T-helper 2 cell (primary cell): ENCODE measurements at places on chromosomes 1 and 21.

DNA sequence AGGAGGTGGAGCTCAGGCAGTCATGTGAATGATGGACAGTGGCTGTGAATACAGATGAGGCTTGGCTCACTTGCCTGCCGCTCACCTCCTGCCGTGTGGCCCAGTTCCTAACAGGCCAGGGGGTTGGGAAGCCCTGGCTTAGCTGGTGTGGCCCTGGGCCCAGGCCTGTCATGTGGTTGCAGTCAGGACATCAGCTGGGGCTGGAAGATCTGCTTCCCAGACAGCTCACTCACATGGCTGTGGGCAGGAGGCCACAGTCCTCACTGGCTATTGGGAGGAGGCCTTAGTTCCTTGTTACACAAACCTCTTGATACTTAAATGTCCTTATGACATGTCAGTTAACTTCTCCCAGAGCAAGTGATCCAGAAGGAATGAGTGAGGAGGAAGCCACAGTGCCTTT, 138.8 kb upstream of the CSF3R start:
- no peak for DNase-seq

- DNase-seq = no peak
Observed at GRCh38 chr1:108830119-108831008, 26.5 kb downstream of the AKNAD1 start.

DNA sequence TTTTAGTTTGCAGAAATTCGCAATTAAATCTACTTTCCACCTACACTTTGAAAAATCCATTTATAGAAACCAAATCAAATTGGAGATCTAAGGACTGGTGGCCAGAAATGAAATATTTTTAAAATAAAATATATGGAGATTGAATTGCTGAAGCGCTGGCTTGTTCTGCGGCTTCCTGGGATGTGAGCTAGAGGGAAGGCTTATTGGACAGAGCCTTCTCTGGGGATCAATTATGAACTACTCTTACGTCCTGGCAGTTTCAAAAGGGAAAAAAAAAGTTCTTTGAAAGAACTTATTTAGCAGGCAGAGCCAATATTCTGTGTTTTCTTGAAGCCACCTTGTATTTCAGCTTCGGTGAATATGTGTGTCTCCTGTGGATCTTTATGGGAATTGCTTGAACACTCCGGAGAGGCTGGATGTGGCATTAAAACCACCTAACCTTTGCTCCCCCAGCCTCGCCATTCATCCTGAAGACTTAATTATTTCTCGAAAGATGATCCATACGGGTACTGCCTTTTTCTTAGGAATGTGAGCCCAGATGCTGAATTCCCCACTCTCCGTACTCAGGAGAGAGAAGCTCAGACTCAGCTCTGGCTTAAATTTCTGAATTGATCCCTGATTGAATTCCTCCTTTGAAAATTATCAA, 478.9 kb upstream of the VAMP3 start:
- DNase-seq = no peak

- DNase-seq = no peak
Observed at GRCh38 chr1:9764550-9764949, 59.2 kb downstream of the CLSTN1 start.

DNA sequence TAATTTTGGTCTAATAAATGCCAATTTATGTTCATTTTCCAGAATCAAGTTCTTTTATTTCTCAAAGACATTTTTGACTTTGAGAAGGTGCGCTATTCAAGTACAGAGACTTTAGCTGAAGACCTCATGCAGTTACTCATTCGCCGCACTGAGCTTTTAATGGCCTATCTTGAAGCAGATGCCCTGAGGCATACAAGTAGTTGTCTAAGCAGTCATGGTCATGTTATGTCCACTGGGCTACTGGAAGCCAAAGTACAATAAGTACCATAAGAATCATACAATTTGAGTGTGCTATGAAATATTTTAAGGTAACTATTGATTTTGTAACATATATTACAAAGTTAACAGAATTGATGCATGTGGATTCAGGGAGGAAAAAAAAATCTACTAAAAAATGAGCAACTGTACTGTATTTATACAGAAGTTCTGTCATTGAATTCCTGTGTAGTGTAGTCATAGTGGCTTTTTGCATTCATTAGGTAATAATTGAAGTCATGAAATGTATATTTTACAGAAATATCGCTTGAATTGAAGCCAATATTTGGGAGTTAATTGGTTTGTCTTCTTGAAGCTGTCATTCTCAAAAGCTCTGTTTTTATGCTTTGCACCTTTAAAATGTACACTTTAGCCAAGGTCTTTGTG, 13.5 kb upstream of the NEXN start:
- DNase-seq = no peak

DNA sequence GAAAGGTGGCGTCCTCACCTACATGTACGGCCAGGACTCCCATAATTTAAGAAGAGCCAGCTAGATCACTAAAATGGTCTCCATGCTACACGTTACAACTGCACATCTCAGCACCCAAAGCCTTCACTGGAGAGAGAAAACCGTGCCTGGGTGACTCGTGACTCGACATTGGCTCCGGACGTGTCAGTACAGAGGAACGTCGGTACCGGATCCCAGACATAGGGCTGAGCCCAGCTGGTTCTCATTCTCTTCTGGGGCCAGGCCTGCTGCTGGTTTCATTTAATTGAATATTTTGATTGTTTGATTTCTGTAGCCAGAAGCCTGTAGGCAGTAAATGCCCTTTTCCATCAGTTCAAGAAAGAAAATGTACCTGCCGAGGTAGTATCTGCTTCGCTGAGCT, 93.1 kb downstream of the HHIPL2 start:
- DNase-seq = no peak

DNA sequence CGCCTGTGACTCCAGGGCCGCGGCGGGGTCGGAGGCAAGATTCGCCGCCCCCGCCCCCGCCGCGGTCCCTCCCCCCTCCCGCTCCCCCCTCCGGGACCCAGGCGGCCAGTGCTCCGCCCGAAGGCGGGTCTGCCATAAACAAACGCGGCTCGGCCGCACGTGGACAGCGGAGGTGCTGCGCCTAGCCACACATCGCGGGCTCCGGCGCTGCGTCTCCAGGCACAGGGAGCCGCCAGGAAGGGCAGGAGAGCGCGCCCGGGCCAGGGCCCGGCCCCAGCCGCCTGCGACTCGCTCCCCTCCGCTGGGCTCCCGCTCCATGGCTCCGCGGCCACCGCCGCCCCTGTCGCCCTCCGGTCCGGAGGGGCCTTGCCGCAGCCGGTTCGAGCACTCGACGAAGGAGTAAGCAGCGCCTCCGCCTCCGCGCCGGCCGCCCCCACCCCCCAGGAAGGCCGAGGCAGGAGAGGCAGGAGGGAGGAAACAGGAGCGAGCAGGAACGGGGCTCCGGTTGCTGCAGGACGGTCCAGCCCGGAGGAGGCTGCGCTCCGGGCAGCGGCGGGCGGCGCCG, at the start of gene SIM2:
SIM2 (plus strand) TSS at position 135 of the 565 bp plus-strand sequence. CDS start 632 bp downstream, outside the sequence.
- DNase-seq = no peak

DNA sequence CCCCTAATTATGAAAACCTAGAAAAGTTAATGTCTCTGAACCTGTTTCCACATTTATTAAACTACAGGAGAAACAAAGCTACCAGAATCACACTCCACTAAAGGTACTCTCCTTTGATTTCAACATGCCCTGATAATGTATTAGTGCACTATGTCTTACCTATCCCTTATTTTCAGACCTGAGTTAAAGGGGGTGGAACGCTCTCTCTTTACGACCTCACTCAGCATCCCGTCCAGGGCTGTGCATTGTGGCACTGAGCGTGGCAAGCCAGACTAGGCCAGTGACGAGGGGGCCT, 678 bp downstream of the LSM10 start:
- no peak for DNase-seq

- no peak for DNase-seq
Observed at GRCh38 chr1:96973605-96974004, 252.0 kb downstream of the PTBP2 start.

GRCh38 chr1:212037900-212038299, 2.4 kb downstream of the DTL start:
- DNase-seq = no peak

DNA sequence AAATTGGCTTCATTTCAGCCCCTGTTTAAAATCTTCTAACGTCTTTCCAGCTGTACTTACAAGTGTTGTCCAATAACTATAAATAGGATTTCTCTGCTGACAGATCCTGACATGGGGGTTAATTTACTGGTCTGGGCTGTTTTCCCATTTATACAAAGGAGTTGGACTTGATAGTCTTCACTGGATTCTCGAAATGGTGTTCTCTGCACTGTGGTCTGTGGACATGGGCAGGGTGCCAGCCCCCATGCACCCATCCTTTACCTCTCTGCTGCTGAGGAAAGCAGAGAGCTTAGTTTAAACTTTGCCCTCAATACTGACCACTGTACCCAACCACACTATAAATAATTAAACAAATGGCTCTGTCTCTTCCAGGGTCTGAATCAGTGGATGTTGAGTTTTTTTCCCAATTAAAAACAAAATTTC, 5.2 kb downstream of the DIO1 start:
- no peak for DNase-seq

- DNase-seq = no peak
Observed at GRCh38 chr1:214590696-214591095, 12.3 kb upstream of the CENPF start.

DNA sequence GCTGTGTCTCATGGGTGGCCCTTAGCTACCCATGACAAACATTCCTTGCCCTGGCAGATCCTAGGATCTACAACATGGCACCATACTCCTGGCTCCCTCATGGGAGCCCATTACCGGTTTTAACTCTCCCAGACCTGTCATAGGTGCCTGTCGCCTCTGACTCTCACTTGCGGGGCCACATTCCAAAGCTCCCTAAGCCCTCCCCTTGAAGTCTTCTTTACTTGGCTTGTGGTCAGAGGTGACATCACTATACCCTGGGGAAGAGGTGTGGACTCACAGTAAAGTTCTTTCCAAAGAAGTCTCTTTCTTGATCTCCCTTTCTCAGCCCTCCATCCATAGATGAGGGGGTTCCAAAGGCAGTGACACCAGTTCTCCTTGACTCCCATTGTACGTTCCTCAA, 5.4 kb upstream of the SLAMF9 start:
- no peak for DNase-seq

GRCh38 chr21:32335601-32336575, 37.2 kb downstream of the MRAP start:
- no peak for DNase-seq

- DNase-seq = no peak
Observed at GRCh38 chr1:186210258-186210657, 164.8 kb downstream of the TPR start.

DNA sequence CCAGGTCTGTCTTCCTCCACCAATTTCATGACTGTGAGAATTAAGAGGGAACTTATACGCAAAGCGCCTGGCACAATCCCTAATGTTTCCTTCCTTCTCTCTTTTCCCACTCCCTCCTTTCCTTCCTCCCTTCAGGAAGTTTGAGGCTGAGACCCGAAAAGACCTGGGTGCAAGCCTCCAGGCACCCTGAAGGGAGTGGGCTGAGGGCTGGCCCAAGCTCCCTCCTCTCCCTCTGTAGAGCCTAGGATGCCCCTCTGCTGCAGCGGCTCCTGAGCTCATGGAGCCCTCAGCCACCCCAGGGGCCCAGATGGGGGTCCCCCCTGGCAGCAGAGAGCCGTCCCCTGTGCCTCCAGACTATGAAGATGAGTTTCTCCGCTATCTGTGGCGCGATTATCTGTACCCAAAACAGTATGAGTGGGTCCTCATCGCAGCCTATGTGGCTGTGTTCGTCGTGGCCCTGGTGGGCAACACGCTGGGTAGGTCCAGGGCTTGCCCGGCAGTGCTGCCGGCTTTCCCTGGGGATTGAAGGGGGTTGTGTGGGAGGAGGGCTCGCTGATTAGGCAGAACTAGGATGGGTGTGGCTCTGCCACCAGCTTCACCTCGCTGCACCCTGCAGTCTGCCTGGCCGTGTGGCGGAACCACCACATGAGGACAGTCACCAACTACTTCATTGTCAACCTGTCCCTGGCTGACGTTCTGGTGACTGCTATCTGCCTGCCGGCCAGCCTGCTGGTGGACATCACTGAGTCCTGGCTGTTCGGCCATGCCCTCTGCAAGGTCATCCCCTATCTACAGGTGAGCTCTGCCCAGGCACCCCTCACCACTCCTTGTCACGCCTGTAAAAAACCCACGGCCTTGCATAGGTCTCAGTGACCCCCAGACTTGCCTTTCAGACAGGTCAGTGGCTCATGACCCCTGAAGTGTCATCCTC, 1.7 kb downstream of the HCRTR1 start:
- no peak for DNase-seq

DNA sequence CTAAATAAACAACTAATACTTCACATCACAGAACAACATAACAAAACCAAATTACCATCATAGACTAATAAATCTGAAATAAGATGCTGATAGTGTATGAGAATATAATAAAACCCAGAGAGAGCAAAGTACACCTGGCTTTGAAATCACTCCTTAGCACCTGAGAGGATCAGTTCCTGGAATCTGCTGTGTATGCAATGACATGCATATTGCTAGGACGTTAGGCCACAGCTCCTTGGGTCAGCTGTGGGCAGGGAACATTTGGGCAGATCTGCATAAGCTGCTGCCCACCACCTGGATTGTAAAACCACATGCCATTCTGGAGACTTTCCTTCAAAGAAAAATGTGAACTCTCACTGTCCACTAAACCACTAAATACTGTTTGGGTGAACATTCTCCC, 81.1 kb downstream of the NR5A2 start:
- DNase-seq = no peak

- DNase-seq = no peak
Observed at GRCh38 chr1:86064899-86065298, 91.7 kb downstream of the COL24A1 start.

GRCh38 chr1:156656806-156657740, 15.2 kb downstream of the BCAN start:
- DNase-seq = peak; percentile 61

GRCh38 chr1:218479436-218480115, 134.4 kb downstream of the TGFB2 start:
- no peak for DNase-seq

DNA sequence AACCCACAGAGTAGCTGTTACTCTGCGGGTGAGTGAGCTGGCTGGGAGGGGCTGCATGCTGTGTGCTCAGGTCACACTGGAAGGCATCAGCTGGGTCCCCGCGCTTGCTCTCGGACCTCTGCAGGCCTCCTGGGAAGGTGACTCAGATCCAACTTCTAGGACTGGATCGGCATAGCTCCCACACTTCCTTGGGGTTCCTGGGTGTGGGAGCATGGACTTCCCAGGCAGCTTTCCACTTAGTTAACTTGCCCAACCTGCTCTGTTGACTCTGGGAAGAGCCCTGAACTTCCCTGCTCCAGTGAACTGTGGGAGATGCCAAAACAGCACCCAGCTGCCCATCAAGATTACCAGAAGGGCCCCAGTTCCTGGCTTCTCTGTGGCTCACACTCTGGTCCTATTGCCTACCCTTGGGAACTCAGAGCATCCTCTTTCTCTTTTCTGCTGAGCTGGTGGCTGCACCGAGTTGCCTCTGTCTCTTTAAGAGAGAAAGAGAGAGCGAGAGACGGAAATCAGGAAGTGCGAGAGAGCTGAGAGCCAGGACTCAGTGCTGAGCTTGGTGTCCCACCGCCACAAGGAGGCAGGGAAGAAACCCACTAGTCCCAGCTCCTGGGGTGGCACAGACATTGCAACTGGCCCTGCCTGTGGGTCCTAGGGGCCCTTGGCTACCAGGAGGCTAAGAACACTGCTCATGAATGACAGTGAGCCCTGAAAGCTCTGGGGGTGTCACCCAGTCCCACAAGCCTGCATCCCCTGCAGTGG, at the start of gene IKBKE:
IKBKE (plus strand) TSS at position 544 of the 759 bp plus-strand sequence. CDS start 2,752 bp downstream, outside the sequence.
- DNase-seq = peak; percentile 46
